Activated T-cell treated with anti-CD3 and anti-CD28 coated beads for 48 hours (primary cell): ENCODE measurements at places on chromosomes 6 and 20.

GRCh38 chr6:168302534-168302933 is 17.0 kb downstream of the DACT2 start:
- no peak for DNase-seq

- DNase-seq = no peak
These were observed 2.1 kb downstream of the TFEB start for GRCh38 chr6:41733360-41733706.

DNA sequence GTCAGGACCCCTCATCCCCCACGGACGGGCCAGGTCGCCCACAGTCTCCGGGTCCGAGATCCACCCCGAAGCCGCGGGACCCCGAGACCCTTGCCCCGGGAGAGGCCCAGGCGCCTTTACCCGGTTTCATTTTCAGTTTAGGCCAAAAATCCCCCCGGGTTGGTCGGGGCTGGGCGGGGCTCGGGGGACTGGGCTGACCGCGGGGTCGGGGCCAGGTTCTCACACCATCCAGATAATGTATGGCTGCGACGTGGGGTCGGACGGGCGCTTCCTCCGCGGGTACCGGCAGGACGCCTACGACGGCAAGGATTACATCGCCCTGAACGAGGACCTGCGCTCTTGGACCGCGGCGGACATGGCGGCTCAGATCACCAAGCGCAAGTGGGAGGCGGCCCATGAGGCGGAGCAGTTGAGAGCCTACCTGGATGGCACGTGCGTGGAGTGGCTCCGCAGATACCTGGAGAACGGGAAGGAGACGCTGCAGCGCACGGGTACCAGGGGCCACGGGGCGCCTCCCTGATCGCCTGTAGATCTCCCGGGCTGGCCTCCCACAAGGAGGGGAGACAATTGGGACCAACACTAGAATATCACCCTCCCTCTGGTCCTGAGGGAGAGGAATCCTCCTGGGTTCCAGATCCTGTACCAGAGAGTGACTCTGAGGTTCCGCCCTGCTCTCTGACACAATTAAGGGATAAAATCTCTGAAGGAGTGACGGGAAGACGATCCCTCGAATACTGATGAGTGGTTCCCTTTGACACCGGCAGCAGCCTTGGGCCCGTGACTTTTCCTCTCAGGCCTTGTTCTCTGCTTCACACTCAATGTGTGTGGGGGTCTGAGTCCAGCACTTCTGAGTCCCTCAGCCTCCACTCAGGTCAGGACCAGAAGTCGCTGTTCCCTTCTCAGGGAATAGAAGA is 978 bp downstream of the HLA-A start:
- DNase-seq = no peak

DNA sequence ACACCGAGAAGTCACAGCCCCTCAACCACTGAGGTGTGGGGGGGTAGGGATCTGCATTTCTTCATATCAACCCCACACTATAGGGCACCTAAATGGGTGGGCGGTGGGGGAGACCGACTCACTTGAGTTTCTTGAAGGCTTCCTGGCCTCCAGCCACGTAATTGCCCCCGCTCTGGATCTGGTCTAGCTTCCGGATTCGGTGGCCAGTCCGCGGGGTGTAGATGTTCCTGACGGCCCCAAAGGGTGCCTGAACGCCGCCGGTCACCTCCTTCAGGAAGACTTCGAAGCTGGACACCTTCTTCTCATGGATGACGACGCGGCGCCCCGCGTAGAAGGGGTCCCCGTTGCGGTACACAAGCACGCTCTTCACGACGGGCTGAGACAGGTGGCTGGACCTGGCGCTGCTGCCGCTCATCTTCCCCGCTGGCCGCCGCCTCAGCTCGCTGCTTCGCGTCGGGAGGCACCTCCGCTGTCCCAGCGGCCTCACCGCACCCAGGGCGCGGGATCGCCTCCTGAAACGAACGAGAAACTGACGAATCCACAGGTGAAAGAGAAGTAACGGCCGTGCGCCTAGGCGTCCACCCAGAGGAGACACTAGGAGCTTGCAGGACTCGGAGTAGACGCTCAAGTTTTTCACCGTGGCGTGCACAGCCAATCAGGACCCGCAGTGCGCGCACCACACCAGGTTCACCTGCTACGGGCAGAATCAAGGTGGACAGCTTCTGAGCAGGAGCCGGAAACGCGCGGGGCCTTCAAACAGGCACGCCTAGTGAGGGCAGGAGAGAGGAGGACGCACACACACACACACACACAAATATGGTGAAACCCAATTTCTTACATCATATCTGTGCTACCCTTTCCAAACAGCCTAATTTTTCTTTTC is at the start of gene DCDC2:
TSS of gene DCDC2 (minus strand) at position 724 of the 883 bp plus-strand sequence. CDS start at position 415, 309 bp downstream.
- no peak for DNase-seq

DNA sequence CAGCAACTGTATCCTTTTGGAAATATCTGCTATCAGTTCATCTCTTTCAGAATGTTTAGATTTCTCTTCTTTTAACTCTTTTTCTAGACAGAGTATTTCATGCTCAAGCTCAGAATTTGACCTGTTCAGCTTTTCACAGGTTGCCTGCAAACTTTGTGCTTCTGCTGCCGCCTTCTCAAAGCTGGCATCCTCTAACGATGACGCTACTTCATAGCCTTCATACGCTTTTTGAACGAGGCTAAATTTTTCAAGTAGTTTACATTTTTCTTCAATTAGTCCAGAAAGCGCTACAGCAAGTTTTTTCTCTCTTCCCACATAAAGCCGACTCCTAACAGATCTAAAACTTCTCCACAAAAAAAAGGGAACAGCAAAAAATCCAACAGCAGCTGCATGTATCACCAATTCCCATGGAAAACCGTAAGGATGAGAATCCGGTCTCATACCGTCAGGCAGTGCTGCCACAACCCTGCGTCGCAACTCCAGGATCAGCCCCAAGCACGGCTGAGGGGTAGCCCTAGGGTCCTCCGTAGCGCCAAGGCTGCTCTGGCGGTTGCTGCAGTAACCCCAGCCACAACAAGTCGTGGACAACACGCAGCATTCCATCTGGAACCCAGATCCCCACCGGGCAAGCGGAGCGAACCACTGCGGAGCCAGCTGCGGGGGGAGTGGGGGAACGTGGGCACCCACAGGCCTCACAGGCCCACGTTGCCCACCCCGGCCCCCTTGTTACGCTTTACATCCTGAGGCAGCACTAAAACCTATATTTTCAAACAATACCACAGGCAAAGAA is 30.6 kb downstream of the DACT2 start:
- DNase-seq = no peak

DNA sequence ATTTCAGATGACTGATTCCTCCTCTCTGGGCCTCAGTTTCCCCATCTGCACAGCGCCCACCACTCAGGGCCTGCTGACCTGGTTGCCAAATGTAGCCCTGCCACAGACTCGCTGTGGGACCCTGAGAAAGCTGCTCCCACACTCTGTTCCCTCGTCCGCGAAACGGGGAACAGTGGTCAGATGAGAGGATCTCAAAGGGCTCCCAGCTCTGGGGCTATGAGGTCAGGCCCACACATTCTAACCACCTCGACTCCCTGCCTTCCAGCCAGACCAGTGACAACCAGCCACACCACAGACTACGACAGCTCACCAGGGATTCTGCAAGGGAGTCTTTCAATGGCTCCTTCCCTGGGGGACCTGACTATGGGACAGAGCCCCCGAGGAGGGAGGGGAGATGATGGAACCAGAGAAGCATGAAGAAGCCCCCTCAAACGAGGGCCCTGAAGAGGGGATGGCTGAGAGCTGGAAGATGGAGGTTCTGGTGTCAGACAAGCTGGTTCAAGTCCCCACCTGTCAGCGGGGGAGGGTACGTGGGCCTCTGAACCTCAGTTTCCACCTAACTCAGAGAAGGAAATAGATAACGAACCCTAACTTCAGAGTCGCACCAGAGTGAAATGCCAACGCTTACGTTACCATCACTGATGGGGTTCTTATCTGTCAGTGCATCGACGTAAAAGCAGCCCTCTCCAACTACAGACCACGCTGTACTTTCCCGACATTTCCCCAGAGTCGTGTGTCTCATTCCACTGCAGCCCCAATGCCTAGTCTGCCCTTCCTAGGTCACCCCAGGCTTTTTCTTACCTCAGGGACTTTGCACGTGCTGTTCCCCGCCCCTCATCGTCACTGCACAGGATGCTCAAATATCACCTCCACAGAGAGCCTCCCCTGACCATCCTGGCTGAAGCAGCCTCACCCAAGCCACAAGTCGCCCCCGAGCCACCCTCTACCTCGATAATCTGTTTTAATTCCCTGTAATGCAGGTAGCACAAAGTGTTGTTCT is 60.5 kb downstream of the PREX1 start:
- no peak for DNase-seq
